ENCODE measurements at places on chromosomes 7 and 10. TPM values are rescaled to one million over a fixed set of nuclear protein-coding genes. Genes with fewer than 3 reads are reported as not detected.

The CFAP70 gene
- total RNA-seq, result 1.3 TPM

The DLD gene
- 38.2 TPM for total RNA-seq

The FKBP9 gene
- total RNA-seq, result 348 TPM

The DPCD gene
- 23.2 TPM for total RNA-seq

The PRPS1L1 gene
- total RNA-seq, result not detected

The KLLN gene
- 0.64 TPM for total RNA-seq

The TMEM273 gene
- 0.48 TPM for total RNA-seq

The SPDYE9 gene
- total RNA-seq, result not detected

The GNAT3 gene
- not detected for total RNA-seq

The GPC2 gene
- total RNA-seq, result 2.2 TPM

The PITX3 gene
- total RNA-seq, result not detected

The TMEM196 gene
- total RNA-seq, result not detected

The CDK1 gene
- total RNA-seq, result 3.2 TPM

The STEAP1 gene
- total RNA-seq, result 20.0 TPM

The CCL24 gene
- not detected for total RNA-seq

The LRRD1 gene
- total RNA-seq, result not detected

The SNX10 gene
- total RNA-seq, result 1.1 TPM

The EBLN1 gene
- total RNA-seq, result not detected

The SLC16A9 gene
- total RNA-seq, result 2.7 TPM

The PCBD1 gene
- total RNA-seq, result 51.8 TPM

The NPFFR1 gene
- total RNA-seq, result not detected

The NOS3 gene
- 0.64 TPM for total RNA-seq

The STAG3 gene
- 1.3 TPM for total RNA-seq

The GPR85 gene
- total RNA-seq, result 0.48 TPM

The ASB10 gene
- total RNA-seq, result not detected

The PCDH15 gene
- not detected for total RNA-seq

The BLVRA gene
- total RNA-seq, result 31.3 TPM

The BCL7B gene
- total RNA-seq, result 20.0 TPM

The FOXI2 gene
- total RNA-seq, result not detected

The CRHR2 gene
- total RNA-seq, result not detected

The HMX3 gene
- not detected for total RNA-seq

The GSTO2 gene
- total RNA-seq, result 41.8 TPM

The FAM25G gene
- total RNA-seq, result not detected

The CARD11 gene
- 3.2 TPM for total RNA-seq

The CBX3 gene
- total RNA-seq, result 99.8 TPM
